Endodermal cell (in vitro differentiated cells): ENCODE measurements at places on chromosomes 11 and 22. TPM values are rescaled to one million over a fixed set of nuclear protein-coding genes. Genes with fewer than 3 reads are reported as not detected.

GRCh38 chr11:35344681-35345574 lies 74.4 kb downstream of the SLC1A2 start:
- no peak for DNase-seq

PSMA1 gene
- 187 to 224 TPM (median 214 TPM) in 3 replicates for total RNA-seq

DNA sequence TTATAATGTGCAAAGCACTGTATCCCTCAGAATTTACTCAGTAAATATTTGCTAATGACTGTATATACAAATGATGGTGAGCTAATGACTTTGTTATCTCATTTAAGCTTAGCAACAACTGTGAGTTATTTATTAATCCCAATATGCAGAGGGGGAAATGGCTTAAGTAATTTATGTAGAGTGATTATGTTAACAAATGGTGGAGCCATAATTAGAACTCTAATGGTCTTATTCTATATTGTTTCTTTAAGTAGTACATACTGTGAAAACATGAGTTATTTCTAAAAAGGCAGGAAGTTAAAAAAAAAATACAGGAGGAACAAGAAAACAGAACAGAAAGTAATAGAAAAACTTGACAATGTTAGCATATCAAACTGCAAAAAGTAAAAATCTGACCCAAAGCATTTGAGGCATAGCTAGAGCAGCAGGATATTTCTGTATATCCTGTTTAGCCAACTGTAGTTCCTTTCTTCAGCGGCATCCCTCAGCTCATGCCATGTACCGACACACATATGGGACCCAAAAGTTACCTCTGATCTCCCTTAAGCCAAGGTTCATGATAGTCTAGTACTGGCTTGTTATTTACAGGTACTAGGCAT lies 94.2 kb downstream of the FCHSD2 start:
- no peak for DNase-seq

DNA sequence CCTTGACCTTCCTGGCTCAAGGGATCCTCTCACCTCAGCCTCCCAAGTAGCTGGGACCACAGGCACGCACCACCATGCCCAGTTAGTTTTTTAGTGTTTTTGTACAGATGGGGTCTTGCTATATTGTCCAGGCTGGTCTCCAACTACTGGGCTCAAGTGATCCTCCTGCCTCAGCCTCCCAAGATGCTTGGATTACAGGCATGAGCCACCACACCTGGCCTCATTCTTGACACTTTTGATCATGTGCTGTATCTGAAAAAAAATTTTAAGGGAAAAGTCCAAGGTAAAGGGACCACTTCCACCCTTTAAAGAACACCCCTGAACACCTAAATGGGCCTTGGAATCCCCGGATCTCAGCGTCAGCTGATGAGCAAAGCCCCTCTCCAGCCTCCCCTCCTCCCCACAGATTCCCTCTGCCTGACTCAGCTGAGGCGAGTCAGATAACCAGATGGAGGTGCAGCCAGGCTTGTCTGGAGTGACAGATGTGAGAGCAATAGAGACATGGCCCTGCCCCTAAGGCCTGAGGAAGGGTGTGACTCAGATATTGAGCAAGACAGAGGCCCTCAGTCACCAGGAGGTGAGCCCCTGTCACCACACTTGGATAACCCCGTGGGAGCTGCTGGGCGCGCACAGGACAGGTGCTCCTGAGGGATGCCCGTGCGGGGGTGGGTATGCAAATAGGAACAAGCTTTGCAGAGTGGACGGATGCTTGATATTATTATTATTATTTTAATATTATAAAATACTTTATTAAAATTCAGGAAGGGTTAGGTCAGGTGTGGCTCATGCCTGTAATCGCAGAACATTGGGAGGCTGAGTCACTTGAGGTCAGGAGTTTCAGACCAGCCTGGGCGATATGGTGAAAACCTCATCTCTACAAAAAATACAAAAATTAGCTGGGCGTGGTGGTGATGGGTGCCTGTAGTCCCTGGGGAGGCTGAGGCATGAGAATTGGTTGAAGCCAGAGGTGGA lies 5.0 kb upstream of the CCDC88B start:
- peak; percentile 89 for DNase-seq

ARHGAP32 gene
- 30.5 and 36.4 TPM in 2 replicates for total RNA-seq

PTGDR2 gene
- total RNA-seq = 0.15 TPM in 1 of 3 replicates, not detected in the others

DNA sequence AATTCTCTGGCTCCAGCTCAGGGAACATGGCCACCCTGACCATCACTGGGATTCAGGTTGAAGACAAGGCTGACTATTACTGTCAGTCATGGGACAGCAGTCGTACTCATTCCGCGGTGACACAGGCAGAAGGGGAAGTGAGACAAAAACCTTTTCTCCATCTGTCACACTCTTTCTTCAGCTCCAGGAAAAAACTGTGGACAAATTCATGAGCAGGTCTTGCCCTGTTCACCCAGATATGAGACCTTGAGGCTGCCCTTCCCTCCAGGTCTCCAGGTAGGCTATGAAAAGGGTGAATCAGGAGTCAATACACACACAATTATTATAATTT lies 39.4 kb upstream of the GGTLC2 start:
- DNase-seq = no peak

DNA sequence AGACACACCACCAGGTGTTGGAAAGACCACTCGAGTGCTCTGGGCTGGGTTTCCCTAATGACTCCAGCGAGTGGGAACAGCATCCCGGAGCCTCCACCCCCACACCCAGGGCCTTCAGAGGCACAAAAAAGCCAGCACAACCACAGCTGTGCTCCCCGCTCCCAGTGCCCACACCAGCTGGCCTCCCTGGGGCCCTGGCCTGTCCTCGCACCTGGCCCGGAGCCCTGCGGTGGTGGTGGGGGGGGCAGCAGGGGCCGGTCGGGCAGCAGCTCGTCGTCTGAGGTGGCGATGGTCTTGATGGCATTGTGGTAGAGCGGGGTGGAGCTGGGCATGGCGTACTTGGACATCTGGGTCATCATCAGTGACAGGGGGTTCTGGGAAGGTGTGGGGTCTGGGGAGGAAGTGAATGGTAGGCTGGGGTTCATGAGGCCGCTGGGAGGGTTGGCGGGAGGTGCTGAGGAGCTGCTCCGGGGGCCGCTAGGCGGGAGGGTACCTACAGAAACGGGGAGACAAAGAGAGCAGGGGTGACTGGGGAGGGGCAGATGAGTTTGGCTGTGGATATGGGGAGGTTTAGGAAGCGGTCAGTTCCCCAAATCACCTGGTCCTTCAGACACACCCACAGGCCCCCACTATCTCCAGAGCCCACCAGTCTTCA lies 16.1 kb downstream of the CXCR5 start:
- no peak for DNase-seq

DNA sequence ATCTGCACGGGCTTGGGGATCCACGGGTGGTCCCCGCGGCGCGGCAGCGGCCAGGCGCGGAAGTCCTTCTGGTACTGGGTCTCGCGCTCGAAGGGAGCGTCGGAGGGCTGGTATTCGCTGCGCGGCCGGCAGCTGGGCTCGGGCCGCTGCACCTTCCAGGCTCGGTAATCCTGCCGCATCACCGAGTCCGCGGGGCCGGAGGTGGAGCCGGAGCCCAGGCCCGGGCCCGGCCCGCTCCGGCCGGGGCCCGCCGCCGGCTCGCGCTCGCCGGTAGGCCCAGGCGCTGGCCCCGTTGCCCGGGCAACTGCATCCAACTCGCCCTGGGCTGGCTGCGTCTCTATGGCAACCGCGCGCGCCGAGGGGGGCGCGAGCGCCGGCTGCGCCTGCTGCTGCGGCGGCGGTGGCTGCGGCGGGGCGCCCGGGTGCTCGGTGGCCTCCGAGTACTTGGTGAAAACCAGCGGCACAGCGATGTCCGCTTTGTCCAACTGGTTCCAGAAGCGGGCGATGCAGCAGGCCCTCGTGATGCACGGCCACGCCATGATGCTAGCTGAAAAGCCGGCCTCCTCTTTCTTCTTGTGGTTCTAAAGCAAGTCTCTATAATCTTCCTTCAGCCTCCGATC lies 897 bp downstream of the MAP6 start:
- DNase-seq = peak; percentile 89

PYGM gene
- total RNA-seq = 1.1 TPM in 2 replicates

GRCh38 chr11:95445746-95446333 lies 214.8 kb upstream of the SESN3 start:
- peak; percentile 51 for DNase-seq

DNA sequence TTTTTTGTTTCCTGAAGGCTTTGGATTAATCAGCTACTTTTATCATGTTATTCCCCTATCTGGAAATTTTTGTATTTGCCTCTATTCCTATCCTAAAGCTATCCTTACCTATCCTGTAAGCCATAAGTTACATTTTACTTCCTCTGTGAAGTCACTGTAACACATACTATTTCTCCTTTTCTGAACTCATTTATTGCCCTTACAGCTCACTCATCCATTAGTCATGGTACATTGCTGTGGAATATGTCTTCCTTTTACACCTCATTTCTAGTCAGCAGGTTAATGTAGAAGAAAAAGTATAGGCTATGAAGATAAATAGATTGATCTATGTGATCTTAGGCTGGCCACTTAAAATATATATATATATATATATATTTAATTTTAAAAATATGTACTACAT lies 28.0 kb downstream of the SWAP70 start:
- no peak for DNase-seq

ADAMTS8 gene
- total RNA-seq = 3.7 and 4.0 TPM in 2 replicates

GRCh38 chr11:44047931-44048431 lies at the start of gene ACCSL:
Gene ACCSL (plus strand): TSS chr11:44047981. CDS start chr11:44048037, 56 bp downstream.
- DNase-seq = peak; percentile 36

- no peak for DNase-seq
Measured at GRCh38 chr22:24160546-24160945, 20.7 kb upstream of the SUSD2 start.

- DNase-seq = no peak
Measured at GRCh38 chr11:46616551-46617133, 385 bp downstream of the HARBI1 start.

GRCh38 chr22:48450188-48450825 lies 1377.4 kb downstream of the BRD1 start:
- DNase-seq = no peak

DNA sequence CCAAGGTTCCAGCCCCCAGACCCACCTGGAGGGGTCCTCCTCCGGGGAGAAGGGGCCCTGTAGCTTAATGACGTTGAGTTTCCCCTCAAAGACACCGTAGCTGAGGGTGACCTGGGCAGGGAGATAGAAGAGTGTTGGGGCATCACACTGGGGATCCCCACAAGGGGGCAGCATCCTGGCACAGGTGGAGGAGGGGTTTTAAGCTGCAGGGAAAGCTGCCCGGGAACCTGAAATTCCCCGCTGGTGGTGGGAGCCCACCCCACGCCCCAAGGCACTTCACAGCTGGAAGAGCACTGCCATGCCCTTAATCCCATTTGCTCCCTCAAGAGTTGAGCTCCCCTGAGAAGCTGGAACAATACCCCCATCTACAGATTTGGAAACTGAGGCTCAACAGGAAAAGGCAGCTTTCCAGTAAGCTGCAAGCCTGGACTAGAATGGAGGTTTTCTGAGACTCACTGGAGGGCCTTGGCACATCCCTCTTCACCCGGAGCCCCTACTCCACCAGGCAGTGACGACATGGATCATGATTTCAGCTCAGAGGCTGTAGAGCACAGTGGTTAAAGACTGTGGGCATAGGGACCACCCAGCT lies 13.7 kb downstream of the MFNG start:
- peak; percentile 87 for DNase-seq

DNA sequence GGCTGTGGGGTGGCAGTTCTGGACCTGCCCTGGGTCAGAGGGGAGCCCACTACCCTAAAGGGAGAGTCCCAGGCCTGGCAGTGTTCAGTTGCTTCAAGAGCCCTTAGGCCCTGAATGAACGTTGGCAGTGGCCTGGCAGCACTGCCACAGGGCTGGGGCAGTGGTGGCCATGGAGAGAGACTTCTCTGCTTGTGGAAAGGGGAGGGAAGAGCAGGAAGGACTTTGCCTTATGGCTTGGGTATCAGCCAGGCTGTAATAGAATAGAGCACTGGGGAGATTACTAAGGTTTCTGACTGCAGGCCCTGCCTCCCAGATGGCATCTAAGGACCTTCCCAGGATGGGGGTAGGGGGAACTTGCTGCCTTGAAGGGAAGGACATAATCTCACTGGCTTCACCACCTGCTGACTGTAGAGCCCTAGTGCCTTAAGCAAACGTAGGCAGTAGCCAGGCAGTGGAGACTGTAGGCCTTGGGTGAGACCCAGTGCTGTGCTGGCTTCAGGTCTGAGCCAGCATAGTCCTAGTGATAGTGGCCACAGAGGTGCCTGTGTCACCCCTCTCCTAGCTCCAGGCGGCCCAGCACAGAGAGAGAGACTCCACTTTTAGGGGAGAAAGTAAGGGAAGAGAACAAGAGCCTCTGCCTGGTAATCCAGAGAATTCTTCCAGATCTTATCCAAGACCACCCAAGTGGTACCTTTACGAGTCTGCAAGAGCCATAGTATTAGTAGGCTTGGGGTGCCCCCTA lies 27.6 kb downstream of the PLA2G6 start:
- DNase-seq = peak; percentile 77

GRCh38 chr11:127643268-127644058 lies 642.9 kb upstream of the KIRREL3 start:
- DNase-seq = no peak

- DNase-seq = no peak
Measured at GRCh38 chr22:16922706-16923105, 85.3 kb downstream of the GAB4 start.

GRCh38 chr22:19876941-19877625 lies 22.4 kb upstream of the GNB1L start:
- DNase-seq = peak; percentile 44

APOBEC3H gene
- not detected in 2 replicates for total RNA-seq

OR52I1 gene
- total RNA-seq = not detected in 3 replicates

GRCh38 chr11:84929738-84930137 lies 697.4 kb downstream of the DLG2 start:
- no peak for DNase-seq

DNA sequence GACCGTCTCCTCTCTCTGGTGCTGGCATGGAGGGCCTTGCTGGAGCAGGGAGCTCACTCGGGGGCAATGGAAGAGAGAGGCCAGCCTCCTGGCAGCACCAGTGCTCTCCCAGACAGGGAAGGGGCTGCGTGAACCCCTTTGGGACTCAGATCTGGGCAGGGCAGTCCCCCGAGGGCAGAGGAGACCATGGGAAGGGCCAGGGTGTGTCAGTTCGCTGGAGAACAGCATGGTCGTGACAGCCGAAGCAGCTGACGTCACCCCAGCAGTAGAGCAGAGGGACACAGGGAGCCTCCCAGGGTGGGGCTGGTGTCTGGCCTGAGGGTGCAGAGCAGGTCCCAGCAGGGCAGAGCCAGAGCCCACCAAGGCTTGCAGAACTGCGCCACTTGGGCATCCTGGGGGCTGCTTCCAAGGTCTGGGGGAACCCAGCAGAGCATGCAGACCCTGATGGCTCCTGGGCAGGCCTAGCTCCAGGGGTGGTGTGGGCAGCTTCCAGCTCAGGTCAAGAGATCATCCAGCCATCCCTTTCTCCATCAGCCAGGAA lies 71.0 kb upstream of the KCNQ1OT1 start:
- peak; percentile 22 for DNase-seq

- peak; percentile 14 for DNase-seq
Measured at GRCh38 chr22:47806894-47807293, 1044.4 kb downstream of the TBC1D22A start.

DNA sequence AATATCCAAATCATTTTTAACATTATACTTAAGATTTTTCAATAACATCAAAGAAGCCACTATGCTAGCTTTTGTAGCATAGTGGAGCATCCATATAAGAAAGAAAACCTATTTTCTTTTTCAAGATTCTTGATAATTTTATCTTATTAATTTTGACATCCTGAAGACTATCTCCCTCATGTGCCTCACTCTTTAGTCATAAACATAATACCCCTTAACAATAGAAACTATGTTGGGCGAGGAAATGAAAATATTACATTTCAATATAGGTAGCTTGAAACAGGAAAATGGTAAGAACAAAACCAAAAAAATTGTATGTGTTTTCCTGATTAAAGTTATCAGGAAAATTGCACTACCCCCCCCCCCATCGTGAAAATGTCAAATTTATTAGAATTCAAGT lies 40.1 kb downstream of the ELMOD1 start:
- DNase-seq = no peak

- no peak for DNase-seq
Measured at GRCh38 chr11:8867035-8867434, 44.0 kb upstream of the AKIP1 start.

- DNase-seq = peak; percentile 39
Measured at GRCh38 chr22:50008151-50009040, 4.2 kb downstream of the IL17REL start.
